ENCODE measurements at places on chromosomes 12 and 14.

DNA sequence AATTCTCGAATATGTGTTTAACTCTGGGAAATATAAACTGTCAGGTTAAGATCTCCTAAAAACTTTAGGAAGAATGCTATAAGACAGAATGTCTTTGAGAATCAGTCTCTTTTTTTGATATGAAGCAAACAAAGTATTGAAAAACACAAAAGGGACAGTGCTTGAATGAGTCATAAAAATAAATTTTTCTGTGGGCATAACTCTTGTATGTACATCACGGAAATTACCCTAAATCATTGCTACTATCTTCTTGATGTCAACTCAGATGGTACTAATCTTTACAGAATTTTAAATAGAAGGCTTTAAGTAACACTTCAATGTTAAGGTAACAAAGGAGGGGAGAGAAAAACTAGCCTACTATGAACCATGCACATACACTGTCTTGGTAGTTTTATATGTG is 244.0 kb upstream of the AMIGO2 start:
- DNase-seq, result no peak

DNA sequence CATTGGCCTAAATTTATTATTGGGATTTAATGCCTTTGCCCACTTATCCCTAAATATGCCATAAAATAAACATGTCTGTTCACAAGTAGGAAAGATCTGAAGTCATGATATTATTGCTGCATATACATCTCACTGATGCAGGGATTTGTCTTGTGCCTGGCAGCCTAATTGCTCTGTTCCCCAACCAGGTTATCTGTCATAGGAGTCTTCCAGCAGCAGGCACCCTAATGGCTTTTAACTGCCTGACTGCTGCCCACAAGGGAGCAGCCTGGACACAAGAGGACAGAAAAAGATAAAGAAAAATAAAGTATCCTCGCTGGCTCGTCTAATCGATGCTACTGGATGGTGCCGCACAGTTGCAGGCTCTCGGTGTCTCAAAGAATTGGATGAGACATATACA is 337.6 kb upstream of the FAR2 start:
- no peak for DNase-seq

GRCh38 chr12:101743242-101743641 is 4.0 kb upstream of the SYCP3 start:
- DNase-seq, result no peak

GRCh38 chr14:77529963-77530362 is 31.3 kb upstream of the ISM2 start:
- DNase-seq, result no peak

- DNase-seq, result peak; percentile 70
Measured at GRCh38 chr12:111409780-111410430, 4.2 kb downstream of the SH2B3 start.

DNA sequence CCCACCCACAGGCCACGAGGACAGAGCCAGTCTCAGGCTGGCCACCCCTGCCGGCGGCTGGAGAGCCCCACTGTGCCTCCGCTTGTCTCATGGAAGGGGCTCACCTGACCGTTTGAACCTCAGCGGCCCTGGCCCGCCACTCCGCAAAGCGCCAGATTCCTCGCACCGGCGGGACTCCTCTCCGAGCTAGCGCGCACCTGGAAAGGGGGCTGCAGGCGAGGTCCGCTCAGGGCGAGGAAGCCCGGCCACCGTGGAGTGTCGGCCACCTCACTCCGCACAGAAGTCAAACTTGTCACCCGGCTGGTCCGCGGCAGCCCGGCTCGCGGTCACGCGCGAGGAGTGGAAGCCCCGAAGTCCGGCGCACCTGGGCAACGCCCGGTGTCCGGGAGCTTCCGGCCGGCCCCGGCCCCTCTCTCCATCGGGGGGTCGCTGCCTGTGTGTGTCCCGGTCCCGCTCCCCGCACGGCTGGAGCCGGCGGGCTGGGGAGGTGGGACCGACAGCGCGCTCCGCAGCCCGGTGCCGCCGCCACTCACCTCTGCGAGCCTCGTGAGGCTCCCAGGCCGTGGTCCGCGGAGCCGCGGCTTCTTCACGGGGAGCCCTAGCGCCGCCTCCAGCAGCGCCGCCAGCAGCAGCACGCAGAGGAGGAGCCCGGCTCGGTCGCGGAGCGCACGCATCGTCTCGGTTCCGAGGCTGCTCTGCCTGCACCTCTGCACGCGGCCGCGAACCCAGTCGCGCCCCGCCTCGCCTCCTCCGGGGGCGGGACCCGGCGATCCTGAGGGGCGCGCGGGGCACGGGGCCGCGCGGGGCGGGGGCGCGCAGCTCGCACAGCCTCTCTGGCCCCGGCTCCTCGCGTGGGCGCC is at the start of gene ISM2:
ISM2 (minus strand) TSS at position 697 of the 860 bp plus-strand sequence; CDS start at position 674, 23 bp downstream.
- DNase-seq, result peak; percentile 77

GRCh38 chr12:121894633-121895032 is 6.0 kb downstream of the PSMD9 start:
- peak; percentile 33 for DNase-seq

GRCh38 chr14:105931808-105932483 is 405.6 kb downstream of the TMEM121 start:
- no peak for DNase-seq

GRCh38 chr12:31751085-31751484 is 22.3 kb upstream of the AMN1 start:
- DNase-seq, result no peak

- DNase-seq, result no peak
Measured at GRCh38 chr12:93853698-93854478, 176.7 kb downstream of the CRADD start.

DNA sequence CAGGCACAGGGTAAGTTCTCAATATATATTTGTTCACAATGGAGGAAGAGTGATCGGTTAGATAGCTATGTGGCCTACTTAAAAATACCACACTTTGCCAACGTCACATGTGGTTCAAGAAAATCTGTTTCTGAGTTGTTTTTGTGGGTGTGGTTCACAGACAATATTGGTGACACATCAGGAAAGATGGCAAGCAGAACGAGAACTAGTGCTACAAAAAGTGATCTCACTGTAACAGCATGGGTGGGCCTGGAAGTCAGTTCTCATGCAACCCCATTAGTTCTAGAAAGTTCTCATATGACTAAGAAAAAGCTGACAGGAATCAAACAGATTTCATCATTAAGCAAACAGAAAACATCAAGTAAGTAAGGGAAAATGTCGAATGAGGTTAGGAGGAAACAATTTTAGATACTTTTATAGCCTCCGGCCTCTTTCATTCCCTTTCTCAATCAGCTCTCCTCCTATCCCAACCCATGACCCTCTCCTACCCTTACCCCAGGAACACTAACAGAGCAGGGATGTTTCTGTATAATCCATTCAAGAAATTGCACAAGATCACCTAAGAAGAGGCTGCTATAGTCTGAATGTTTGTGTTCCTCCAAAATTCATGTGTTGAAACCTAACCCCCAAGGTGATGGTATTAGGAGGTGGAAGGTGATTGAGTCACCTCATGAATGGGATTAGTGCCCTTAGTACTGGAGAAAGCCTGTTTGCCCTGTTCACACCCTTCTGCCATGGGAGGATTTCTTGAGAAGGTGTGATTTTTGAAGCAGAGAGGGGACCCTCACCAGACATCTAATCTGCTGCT is 15.5 kb upstream of the NTN4 start:
- no peak for DNase-seq

DNA sequence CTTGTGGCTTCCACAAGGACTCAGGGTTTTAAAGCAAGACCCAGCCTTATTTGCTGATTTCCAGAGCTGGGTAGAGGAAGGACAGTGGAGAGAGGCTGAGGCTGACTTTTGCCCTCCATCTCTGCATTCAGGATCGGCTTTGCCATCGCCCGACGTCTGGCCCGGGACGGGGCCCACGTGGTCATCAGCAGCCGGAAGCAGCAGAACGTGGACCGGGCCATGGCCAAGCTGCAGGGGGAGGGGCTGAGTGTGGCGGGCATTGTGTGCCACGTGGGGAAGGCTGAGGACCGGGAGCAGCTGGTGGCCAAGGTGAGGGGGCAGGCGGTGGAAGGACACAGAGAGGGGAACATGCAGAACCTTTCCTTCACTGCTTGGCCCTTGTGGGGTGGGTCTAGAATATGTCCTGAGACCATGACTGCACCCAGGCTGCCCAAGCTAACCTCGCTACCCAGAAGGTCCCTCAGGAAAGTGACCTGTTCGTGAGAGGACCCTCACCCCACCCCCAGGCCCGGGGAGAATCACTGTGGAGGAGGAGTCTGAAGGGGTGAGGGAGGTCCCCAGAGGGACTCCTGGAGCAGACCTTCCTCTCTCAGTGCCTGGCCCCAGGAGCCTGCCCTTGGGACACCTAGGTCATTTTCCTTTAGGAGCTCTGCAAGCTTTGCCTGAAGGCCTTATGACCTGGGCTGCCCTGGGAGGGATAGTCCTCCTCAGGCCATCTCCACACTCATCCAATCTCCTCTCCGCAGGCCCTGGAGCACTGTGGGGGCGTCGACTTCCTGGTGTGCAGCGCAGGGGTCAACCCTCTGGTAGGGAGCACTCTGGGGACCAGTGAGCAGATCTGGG is 3.1 kb downstream of the DHRS2 start:
- no peak for DNase-seq

- DNase-seq, result peak; percentile 9
Measured at GRCh38 chr12:42196723-42197603, 41.1 kb downstream of the YAF2 start.

- DNase-seq, result no peak
Measured at GRCh38 chr12:94704452-94705306, 54.3 kb upstream of the TMCC3 start.

- DNase-seq, result no peak
Measured at GRCh38 chr12:109949089-109949488, 47.1 kb downstream of the GIT2 start.

- no peak for DNase-seq
Measured at GRCh38 chr12:124480469-124481256, 86.7 kb downstream of the NCOR2 start.

GRCh38 chr12:75294336-75294735 is 35.8 kb downstream of the CAPS2 start:
- no peak for DNase-seq

DNA sequence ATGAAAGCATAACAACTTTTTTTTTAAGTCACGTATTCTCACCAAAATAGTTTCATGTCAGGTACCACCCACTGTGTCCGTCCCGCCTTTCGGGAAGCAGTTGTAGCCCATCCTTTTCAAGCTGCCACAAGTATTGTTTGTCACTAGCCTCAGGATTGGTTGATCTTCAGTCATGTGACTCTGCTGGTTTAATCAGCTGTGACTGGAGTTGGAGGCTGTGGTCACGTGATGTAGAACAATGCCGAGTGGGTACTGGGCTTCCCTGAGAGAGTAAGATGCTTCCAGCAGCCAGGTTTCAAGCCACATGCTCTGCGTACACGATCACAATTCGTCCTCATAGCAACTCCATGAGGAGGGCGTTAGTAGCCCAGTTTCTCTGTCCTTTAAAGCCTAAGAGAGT is 83.0 kb upstream of the WSCD2 start:
- no peak for DNase-seq

DNA sequence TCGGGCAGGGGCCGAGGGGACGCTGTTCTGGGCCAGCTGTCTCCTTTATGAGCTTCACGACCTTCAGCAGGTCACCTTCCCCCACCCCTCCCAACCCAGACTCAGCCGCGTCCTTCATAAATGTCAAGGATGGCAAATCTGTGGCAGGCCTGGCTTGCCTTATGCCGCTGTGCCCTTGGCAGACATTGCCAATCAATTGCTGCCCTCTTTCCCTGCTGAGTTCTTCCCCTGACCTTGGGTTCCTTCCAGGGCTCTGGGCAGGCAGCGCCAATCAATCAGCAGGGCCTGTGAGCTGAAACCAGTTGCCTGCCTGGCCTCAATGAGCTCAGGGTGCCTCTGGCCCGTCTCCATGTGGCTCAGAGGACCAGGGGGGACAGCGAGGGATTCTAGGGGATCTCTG is 7.7 kb downstream of the FAM222A start:
- no peak for DNase-seq

DNA sequence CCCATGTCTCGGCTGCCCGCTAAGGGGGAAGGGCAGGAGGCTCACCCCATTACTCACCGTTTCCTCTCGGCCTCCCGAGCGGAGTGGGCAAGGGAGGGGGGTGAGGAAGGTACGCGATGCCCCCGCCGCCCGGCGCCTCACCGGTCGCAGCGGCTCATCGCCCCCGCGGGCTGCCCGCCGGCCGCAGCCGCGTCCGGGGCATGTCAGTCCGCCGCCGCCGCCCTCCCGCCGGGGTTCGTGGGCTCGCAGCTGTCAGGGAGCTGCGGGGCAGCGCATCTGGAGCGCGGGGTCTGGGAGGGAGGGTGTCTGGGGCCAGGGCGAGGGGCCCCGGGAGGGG is 461 bp downstream of the SLC8A3 start:
- no peak for DNase-seq

DNA sequence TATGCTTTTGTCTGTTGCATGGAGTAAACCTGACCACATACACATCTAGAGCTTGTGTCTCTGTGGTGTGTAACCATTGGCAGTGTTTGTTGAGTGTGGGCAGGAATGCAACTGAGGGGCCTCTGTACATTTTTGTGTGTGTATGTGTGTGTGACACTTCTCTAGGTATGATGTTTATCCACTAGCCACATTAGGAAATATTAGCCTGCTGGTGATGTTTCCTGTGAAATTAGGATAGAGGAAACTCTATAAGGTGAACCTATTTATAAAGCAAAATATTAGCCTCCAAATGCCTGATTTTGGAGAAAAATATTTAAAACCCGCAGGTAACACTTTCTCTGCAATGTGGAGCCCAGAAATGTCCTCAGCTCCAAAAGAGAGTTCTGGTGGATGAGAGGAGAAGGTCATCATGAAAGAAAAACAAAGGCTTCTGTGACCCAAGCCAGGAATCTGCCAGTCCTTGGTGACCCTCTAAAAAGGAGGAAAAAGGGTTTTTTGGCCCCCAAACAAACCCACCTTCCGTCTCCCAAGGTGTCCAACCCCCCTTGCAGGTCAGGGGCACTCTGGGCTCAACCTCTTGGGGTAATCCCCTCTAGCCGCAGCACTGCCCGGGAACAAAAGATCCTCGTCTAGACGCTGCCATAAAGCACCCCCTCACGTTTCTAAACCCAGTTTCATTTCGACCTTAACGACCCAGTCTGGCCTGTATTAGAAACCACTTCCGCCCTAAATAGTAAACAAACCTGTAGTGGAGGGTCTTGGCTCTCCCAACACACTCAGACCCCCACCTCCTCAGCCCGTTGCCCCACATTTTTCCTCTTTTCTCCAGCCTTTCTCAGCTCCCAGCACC is 3.1 kb upstream of the HOTAIR start:
- no peak for DNase-seq

DNA sequence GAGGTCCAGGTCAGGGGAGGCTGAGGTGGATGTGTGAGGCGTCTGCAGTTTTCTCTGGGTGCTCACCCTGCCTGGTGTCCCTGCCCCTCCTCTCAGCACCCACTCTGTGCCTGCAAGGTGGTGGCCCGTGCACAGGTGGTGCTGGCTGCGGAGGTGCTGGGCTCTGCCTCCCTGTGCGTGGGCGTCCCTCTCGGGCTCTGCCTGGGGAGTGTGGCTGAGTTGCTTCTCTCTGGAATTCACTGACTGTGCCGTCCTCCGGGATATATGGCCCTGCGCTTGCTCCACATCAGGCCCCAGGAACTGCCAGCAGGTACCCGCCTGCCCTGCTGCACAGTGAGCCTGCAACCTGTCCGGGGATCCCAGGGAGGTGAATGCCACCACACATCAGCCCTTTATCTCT is 379.1 kb downstream of the TMEM121 start:
- DNase-seq, result no peak

GRCh38 chr12:49478949-49479664 is 59.7 kb upstream of the KCNH3 start:
- no peak for DNase-seq

GRCh38 chr14:87407344-87407743 is 585.6 kb downstream of the GALC start:
- DNase-seq, result no peak
